ENCODE measurements at places on chromosomes 5 and 9. TPM values are rescaled to one million over a fixed set of nuclear protein-coding genes. Genes with fewer than 3 reads are reported as not detected.
A peak's percentile ranks its signal among the peaks of the same experiment; 100 is the strongest.

GRCh38 chr9:19445452-19445851 lies 36.6 kb downstream of the ACER2 start:
- H3K27ac ChIP-seq = no peak overlapping the region
- no peak overlapping the region for H3K4me3 ChIP-seq
- H3K4me1 ChIP-seq = peaks cover 10% of the 10 kb centered on the region
- no peak for DNase-seq
- H3K27me3 ChIP-seq = no peaks in the 10 kb centered on the region
- H3K36me3 ChIP-seq = no peaks in the 10 kb centered on the region

DNA sequence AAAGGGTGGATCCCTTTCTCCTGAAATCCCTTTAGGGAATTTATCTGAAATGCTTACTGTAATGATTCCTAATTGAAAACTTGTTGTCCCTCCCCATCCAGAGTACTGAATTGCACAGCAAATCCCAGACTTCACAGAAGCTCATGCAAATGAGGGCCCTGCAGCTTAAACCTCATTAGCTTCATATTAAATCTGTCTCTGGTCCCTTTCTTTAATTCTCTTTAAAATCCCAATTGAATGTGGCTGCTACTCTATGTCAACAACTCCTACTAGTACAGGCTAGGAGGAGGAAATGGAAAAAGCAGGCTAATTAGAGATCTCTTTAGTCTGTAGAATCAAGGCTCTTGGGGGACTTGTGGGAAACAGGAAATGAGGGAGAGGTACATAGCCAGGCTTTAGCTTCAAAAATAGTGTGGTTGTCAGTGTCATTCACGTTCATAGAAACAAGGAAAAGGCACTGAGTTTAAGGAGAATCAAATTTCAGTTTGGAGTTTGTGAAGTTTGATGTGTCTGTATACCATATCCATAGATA lies 191.3 kb upstream of the PRDM9 start:
- no peaks in the 10 kb centered on the region for H3K4me1 ChIP-seq
- H3K27ac ChIP-seq = no peak overlapping the region
- DNase-seq = no peak

- H3K4me3 ChIP-seq = no peak overlapping the region
- H3K36me3 ChIP-seq = no peaks in the 10 kb centered on the region
- H3K27ac ChIP-seq = no peak overlapping the region
Observed at GRCh38 chr9:124266139-124266825, 8.5 kb downstream of the NEK6 start.

- no peak overlapping the region for H3K27ac ChIP-seq
- no peak for DNase-seq
- H3K36me3 ChIP-seq = no peaks in the 10 kb centered on the region
Observed at GRCh38 chr9:82797534-82797933, 265.4 kb downstream of the RASEF start.

DNA sequence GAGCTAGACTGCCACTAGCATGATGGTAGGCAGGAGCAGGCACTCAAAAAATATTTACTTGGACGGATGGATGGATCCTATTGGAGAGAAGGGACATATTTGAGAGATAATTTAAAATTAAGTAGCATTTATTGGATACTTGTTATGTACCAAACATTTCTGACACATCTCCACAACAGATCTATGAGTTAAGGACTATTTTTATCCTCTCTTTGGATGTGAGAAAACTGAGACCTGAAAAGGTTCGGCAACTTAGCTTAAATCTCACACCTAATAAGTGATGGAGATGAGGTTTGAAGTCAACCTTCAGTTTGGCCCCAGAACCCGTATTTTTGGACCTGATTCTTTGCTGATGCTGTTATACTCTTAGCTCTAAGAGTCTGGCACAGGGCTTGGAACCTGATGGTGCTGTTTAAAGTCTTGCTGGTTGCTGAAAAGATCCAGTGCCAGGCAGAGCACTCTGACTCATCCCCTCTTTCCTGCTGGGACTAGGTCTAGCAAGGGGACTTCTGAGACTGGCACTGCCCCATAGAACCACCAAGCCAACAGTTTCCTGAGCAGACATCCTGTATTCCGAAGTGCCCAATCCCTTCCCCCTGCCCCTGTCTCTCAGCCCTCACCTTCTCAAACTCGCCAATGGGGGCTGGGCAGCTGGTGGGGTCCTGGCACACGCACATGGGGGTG lies 15.6 kb downstream of the SPARC start:
- peaks cover 3% of the 10 kb centered on the region for H3K4me1 ChIP-seq
- H3K36me3 ChIP-seq = no peaks in the 10 kb centered on the region
- H3K27ac ChIP-seq = no peak overlapping the region
- peaks cover 1% of the 10 kb centered on the region for H3K27me3 ChIP-seq
- DNase-seq = no peak
- no peak overlapping the region for H3K4me3 ChIP-seq

DNA sequence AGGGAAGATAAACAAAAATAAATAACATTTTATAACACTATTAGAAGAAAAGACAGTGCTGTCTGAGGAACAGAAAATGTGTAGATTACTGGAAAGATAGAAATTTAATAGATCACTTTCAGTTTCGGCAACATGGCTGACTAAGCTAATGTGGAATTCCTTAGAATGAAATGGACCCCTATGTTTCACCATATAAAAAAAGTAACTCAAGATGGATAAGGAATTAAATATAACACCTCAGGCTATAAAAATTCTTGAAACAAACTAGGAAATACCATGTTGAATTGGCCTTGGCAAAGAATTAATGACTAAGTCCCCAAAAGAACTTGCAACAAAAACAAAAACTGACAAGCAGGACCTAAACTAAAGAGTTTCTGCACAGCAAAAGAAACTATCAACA lies 558.3 kb downstream of the CHSY3 start:
- H3K27me3 ChIP-seq = peaks cover 1% of the 10 kb centered on the region
- no peaks in the 10 kb centered on the region for H3K4me1 ChIP-seq
- no peaks in the 10 kb centered on the region for H3K36me3 ChIP-seq

DNA sequence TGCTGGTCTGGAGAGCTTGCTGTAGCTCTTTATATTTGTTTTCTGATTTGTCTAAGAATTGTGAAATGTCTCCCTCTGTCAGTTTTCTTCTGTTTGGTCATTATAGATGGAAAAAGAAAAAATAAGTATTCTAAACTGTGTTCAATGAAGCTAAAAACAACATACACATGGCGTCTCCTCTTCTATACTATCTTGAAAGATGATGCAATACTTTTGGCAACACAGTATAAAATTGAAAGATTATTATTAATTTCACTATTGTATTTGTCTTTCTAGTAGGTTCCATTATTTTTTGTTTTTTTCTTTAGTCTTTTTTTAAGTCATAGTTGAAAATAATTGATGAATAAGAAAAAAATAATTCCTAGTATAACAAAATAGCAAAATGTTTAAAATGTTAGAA lies 22.5 kb downstream of the CCDC192 start:
- H3K4me1 ChIP-seq = no peaks in the 10 kb centered on the region
- no peak for DNase-seq
- no peaks in the 10 kb centered on the region for H3K27me3 ChIP-seq

DNA sequence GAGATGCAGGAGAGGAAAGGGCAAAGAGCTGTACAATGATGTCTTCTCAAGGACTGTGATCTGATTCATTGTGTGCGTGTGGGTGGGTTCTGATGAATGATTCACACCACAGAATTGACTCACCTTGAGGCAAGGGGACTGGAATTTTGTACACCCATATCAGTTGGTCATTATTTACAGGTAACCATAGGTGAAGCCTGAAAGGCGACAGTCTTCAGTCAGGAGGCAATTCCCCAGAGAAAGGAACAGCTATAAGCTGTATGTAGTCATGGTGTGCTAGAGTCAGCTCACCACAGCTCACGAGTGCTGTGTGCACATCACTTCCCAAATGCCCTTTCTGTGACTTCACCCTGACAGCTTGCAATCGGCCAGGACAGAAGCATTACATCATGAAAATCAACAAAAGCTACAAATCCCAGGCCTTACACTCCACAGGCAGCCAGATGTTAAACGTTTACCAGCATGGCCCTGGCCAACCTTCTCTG lies 87.6 kb upstream of the RPS23 start:
- H3K36me3 ChIP-seq = no peaks in the 10 kb centered on the region
- H3K27me3 ChIP-seq = peaks cover 5% of the 10 kb centered on the region
- no peak overlapping the region for H3K27ac ChIP-seq
- H3K4me3 ChIP-seq = no peak overlapping the region
- peaks cover 13% of the 10 kb centered on the region for H3K4me1 ChIP-seq

DNA sequence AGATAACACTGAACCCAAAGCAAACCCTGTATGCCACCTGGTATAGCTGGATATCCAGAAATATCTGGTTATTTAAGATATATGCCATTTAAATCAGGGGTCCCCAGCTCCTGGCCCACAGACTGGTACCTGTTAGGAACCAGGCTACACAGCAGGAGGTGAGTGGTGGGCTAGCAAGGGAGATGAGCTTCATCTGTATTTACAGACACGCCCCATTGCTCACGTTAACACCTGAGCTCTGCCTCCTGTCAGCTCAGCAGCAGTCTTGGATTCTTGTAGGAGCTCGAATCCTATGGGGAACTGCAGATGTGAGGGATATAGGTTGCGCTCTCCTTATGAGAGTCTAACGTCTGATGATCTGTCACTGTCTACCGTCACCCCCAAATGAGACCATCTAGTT lies 646.6 kb downstream of the TLE4 start:
- H3K27ac ChIP-seq = no peak overlapping the region
- no peaks in the 10 kb centered on the region for H3K4me1 ChIP-seq
- no peaks in the 10 kb centered on the region for H3K27me3 ChIP-seq
- H3K4me3 ChIP-seq = no peak overlapping the region
- no peak for DNase-seq
- no peaks in the 10 kb centered on the region for H3K36me3 ChIP-seq

DNA sequence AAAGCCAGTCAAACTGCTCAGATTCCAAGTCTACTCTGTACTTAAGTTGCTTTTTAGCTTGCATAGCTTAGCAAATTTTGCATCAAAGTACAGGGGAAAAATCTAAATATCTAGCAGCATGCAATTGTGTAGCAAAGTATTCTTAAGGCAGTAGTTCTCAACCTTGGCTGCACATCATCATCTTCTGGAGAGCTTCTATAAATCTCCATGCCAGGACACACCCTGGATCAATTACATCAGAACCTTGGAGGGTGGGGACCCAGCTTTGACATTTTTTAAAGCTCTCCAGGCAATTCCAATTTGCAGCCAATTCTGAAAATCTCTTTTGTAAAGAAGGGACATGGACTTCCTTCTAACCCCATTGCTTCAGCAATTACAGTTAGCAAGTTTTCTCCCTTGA lies 187.5 kb downstream of the SNCAIP start:
- no peak overlapping the region for H3K27ac ChIP-seq
- no peak overlapping the region for H3K4me3 ChIP-seq
- peaks cover 4% of the 10 kb centered on the region for H3K27me3 ChIP-seq
- no peaks in the 10 kb centered on the region for H3K4me1 ChIP-seq
- no peaks in the 10 kb centered on the region for H3K36me3 ChIP-seq

DNA sequence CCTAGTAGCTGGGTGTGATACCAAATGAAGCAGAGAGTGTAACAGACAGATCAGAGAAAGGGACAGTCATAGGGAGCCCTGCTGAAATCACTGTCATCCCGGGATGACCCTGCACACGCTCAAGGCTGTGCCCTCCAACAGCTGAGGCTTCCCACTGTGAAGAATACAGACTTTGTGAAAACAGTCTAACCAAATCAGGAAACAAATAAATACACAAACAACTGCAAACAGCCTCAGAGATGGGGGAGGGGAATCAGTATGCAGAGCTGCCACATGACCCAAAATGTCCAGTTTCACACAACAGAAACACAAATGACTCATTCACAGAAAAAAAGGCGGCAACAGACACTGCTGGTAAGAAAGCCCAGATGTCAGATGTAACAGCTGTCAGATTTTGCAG lies 101.9 kb downstream of the ADAMTS2 start:
- DNase-seq = no peak
- H3K4me1 ChIP-seq = no peaks in the 10 kb centered on the region
- no peak overlapping the region for H3K27ac ChIP-seq
- H3K27me3 ChIP-seq = peaks cover 9% of the 10 kb centered on the region

GRCh38 chr5:57937501-57938173 lies 455.0 kb upstream of the ACTBL2 start:
- DNase-seq = no peak
- H3K4me3 ChIP-seq = no peak overlapping the region
- H3K27me3 ChIP-seq = no peaks in the 10 kb centered on the region
- H3K4me1 ChIP-seq = no peaks in the 10 kb centered on the region

DNA sequence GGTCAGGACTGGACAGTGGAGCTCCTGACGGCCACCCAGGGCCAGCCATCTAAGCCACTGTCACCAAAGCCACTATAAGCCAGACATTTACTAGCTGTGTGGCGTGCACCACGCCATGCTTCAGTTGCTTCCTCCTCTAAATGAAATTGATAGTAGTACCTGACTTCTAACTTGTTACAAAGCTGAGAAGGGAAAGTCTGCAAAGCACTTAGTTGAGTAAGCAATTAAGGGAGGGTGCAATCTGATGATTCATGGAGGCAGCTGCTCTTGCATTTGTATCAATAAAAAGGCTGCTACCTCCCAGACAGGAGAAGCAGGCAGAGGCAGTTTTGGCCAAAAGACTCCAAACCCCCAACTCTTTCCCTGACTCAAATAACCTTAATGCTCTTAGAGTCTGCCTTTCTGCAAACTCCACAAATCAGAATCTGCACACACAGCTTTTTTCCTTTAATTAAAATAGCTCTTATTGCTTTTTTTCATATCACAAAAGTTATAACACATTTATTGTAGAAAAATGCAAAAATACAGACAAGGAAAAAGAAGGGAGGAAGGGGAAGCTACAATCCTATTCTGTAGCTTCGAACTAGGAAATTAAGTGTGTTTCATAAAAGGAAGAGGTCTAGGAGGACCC lies 19.3 kb upstream of the RAPGEF1 start:
- peaks cover 16% of the 10 kb centered on the region for H3K4me1 ChIP-seq
- no peaks in the 10 kb centered on the region for H3K36me3 ChIP-seq
- no peak overlapping the region for H3K4me3 ChIP-seq
- DNase-seq = no peak
- peaks cover 7% of the 10 kb centered on the region for H3K27me3 ChIP-seq
- no peak overlapping the region for H3K27ac ChIP-seq

- H3K4me1 ChIP-seq = no peaks in the 10 kb centered on the region
- H3K27me3 ChIP-seq = no peaks in the 10 kb centered on the region
- peaks cover 3% of the 10 kb centered on the region for H3K36me3 ChIP-seq
- no peak for DNase-seq
- no peak overlapping the region for H3K4me3 ChIP-seq
Observed at GRCh38 chr5:1055896-1056610, 47.5 kb downstream of the NKD2 start.

- peak overlapping the region; percentile 97 for H3K4me3 ChIP-seq
- no peaks in the 10 kb centered on the region for H3K27me3 ChIP-seq
- H3K36me3 ChIP-seq = peaks cover 12% of the 10 kb centered on the region
- peak; percentile 50 for DNase-seq
- peaks cover 9% of the 10 kb centered on the region for H3K4me1 ChIP-seq
Observed at GRCh38 chr9:83956086-83956435, 24.0 kb downstream of the HNRNPK start.

- H3K36me3 ChIP-seq = peaks cover 12% of the 10 kb centered on the region
- H3K4me3 ChIP-seq = no peak overlapping the region
- H3K27ac ChIP-seq = no peak overlapping the region
- peaks cover 15% of the 10 kb centered on the region for H3K4me1 ChIP-seq
- DNase-seq = no peak
Observed at GRCh38 chr5:14854799-14855198, 16.8 kb downstream of the ANKH start.

FGF18 gene
- total RNA-seq = 0.18 TPM

NUTM2F gene
- total RNA-seq = not detected

ESM1 gene
- 0.47 TPM for total RNA-seq

CPEB4 gene
- 8.8 TPM for total RNA-seq

PCSK1 gene
- not detected for total RNA-seq

STK32A gene
- not detected for total RNA-seq

PSIP1 gene
- total RNA-seq = 123 TPM

MARCOL gene
- total RNA-seq = not detected

LURAP1L gene
- not detected for total RNA-seq

ARID3C gene
- 0.29 TPM for total RNA-seq

CDH18 gene
- total RNA-seq = not detected

C9orf152 gene
- total RNA-seq = not detected

All from activated CD8-positive, alpha-beta T cell treated with anti-CD3 and anti-CD28 coated beads for 36 hours (primary cell).